Stimulated activated CD8-positive, alpha-beta memory T cell treated with anti-CD3 and anti-CD28 coated beads, Interleukin-4, amount 100 ng/mL, for 1 hour (primary cell): ENCODE measurements at places on chromosomes 3 and 15.

DNA sequence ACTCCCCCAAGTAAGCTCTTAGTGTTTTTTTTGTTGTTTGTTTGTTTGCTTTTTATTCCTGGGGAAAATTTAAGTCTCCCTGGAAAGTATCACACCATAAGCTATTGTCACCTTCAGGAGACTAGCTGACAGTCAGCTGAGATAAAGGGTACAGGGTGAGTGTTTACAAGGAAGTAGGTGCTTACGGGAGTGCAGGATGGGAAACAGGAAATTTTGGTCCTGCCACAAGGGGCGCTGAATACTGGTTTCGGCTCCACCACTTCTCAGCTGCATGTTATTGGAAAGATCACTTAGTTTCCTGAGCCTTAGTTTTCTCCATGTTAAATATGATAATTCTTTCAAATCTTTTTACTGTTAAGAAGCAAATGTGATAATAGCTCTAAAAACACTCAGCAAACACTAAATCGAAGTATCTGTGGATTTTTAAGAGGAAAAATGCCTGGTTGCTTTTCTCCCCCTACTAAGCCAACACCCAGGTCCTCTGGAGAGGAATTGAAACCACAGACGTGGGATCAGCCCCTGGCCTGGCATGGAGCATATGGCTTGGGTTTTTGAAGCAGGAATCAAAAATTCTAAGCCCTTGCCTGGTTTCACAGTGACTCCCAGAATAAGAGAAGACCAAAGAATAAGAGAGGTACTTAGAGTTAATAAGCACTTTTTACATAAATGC, 90.7 kb downstream of the SCN11A start:
- DNase-seq = no peak

DNA sequence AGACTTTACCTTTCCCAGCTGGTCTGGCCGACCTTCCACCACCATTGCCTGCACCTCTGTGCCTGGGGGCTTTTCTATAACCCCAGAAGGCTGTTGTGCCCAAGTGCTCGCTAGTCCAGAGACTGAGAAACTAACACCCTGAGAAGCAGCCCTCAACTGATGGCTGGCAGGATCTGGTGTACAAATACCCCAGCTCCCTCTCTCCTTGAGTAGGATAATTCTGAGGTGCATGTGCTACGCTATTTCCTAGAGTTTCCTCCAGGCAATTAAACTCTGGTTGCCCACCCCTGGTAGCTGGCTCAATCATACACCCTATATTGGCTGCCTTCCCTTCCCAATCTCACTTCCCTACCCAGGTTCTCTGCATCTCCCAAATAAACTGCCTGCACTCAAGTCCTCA, 11.5 kb upstream of the SLC6A1 start:
- DNase-seq = no peak

DNA sequence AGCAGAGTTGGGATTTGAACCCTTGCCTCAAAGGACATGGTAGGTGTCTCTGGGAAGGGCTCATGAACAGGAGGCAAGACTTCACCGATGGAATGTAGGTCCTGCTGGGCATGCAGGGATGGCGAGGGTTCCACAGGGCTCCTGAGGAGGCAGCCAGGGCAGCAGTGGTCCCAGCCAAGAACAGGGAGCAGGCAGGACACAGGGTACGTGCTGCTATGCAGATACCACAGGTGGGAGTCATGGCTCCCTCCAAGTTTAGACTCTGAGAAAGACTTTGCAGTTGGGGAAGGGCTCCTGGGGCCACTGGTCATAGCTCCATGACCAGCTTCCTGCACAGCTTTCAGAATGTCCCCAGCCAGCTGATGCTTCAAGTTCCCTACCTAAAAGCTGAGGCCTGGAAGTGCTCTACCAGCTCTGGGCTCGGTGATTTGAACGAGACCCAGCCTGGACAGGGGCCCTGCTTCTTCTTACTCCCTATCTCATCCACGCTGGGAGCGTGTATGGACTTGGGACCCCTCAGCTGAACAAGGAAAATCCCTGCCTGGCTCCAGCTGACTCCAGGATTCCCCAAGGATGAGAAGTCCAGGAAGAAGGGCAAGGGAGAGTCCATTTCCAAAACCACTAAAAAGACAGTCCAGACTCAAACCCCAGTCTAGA, 747 bp downstream of the MYL3 start:
- DNase-seq = no peak

DNA sequence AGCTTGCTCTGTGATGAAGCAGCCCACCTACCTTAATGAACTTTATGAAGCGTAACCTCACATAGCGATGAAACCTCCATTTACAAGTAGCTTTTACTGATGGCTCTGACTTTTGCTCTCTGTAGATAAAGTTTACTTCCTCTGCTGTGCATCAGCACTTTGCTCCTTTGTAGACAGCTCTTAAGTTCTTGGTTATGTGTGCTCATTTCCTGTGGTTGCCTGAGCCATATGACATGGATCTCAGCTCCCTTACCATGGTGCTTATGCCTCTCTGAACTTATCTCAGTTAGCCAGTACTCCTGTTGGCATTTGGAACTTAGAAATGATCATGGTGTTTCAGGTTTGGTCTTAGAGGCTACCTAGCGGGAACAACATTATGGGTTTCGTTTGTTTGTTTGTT, 7.8 kb downstream of the MFSD1 start:
- DNase-seq = no peak

DNA sequence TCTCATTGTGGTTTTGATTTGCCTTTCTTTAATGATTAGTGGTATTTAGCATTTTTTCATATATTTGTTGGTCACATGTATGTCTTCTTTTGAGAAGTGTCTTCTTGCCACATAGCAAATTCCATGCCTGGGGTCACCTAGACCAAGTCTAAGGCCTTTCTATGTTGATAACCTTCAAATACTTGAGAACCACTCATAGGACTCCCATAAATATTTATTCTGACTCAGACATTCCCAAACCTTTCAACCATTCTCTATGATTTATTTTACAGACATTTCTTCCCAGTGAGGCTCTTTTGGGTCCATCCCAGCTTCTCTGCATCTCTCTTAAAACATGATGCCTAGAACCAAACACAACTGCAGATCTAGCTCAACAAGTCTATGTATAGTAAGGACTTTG, 69.2 kb downstream of the ATP8B4 start:
- DNase-seq = no peak

DNA sequence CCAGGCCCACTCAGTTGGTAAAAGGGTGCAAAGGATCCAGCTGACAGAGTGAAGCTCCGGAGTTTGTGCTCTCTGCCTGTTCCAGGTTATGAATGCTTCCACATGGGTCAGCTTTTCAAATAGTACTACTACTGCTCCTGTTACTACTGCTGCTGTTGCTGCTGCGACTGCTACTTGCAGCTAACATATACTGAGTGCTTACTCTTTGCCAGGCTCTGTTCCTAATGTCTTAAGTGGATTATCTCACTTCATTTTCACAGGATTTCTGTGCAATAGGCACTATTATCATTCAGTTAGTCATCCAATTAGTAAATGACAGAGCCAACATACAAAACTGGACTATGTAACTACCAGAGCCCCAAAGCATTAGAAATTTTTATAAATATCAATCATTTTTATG, 106.5 kb downstream of the IQCH start:
- DNase-seq = no peak

- no peak for DNase-seq
Observed at GRCh38 chr3:177973241-177973840, 562.9 kb upstream of the KCNMB2 start.

DNA sequence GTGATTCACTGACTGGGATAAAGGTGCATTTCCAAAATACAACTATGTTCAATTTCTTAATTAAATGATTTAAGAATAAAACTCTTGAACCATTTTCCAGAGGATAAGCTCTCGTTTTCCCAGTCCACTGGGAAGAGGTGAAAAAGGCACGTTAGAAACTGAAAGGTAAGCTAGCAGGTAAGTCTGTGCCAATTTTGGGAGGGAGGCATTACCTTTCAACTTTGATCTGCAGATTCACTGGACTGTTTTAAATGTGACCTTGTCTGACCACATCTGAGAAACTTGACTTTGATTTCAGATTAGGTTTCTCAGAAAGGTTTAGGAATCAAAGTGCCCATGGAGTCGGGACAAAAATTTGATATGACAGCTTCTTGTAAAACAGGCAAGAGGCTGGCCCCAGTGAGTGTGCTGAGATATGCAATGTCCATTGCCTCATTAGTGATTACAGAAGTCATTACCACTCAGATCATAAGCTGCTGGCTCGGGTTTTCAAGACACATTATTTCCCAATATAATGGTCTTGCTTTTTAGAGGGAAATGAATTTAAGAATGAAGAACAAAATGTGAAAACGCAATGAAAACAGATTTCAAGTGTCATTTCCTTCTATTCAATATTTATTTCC, 118.8 kb downstream of the ADAMTS9 start:
- DNase-seq = no peak

- no peak for DNase-seq
Observed at GRCh38 chr3:177290633-177291032, 93.4 kb upstream of the TBL1XR1 start.

DNA sequence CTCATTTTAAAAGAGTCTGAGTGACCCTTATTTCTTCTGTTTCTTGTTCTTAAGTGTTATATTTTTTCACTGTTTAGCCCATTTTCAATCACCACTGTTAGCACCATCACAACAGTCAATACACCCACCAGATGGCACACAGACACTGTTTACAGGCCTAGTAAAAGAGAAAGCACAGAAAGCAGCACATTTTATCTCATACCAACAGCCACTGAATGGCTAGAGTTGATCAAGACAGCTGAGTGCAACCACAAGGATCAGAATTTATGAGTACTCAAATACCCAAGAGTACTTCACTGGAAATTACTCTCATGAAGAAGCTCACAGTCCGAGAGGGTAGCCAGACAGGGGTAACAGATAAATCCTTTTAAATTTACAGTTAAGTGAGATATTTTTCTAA, 127.0 kb downstream of the TFDP2 start:
- no peak for DNase-seq

- no peak for DNase-seq
Observed at GRCh38 chr3:40790746-40791145, 266.0 kb downstream of the ZNF621 start.

- DNase-seq = no peak
Observed at GRCh38 chr3:99529265-99529664, 109.1 kb upstream of the COL8A1 start.

- DNase-seq = no peak
Observed at GRCh38 chr3:113278599-113278955, 67.2 kb downstream of the BOC start.

GRCh38 chr3:151209654-151210053, 6.6 kb upstream of the GPR171 start:
- DNase-seq = no peak

- DNase-seq = no peak
Observed at GRCh38 chr3:140242818-140243276, 307.9 kb downstream of the CLSTN2 start.

GRCh38 chr3:58553003-58553402, 16.0 kb upstream of the ACOX2 start:
- no peak for DNase-seq

DNA sequence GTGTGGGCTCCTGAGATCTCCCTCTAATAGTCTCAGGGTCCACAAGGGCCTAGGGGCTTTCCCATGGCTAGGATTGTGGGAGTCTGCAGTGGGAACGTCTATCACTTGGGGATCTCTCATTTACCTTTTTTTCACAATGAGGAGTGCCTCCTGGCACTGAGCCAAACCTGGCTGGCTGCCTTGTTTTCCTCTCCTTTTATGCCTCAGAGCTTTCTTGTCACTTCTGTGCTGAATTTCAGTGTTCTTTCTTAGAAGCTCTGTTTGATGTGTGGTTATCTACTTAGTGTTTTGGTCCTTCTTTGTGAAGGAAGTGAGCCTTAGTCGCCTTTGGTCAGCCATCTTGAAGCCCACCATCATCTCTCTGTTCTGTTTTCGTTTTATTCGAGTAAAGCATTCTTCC, 33.9 kb downstream of the DOCK3 start:
- no peak for DNase-seq

GRCh38 chr3:140468407-140468806, 209.5 kb upstream of the TRIM42 start:
- no peak for DNase-seq

GRCh38 chr3:119305286-119305685, 11.1 kb downstream of the ARHGAP31 start:
- no peak for DNase-seq

- no peak for DNase-seq
Observed at GRCh38 chr3:135023996-135024658, 229.1 kb downstream of the EPHB1 start.

DNA sequence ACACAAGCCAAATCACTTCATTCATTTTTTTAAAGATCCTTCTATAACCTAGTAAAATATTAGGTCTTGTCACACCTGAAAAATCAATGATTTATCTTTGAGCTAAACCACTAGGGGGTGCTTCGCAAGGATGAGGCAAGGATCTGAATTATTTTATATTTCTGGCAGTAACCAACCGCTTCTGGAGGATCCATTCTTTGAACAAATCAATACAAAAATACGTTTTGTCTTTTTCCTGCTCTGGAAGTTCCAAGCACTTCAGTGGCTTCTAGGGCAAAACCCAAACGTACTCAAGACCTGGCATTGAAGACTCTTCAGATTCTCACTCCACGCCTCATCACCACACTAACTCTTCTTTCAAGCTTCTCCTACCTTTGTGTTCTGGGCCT, 486 bp downstream of the LSG1 start:
- no peak for DNase-seq

DNA sequence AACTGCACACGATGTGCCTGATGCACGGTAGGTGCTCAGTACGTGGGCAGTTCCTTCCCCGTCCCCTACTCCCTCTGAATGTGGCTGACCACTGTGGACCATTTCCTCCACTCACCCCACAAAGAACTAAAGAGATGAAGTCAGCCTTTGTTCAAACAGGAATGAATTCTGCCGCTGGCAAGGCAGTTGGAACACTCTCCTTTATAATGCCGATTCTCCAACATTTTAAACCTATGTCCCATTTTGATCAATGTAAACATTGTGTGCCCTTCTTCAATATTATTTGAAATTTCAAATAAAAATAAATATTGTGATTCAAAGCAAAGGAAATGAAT, 57.5 kb upstream of the MEF2A start:
- DNase-seq = no peak

DNA sequence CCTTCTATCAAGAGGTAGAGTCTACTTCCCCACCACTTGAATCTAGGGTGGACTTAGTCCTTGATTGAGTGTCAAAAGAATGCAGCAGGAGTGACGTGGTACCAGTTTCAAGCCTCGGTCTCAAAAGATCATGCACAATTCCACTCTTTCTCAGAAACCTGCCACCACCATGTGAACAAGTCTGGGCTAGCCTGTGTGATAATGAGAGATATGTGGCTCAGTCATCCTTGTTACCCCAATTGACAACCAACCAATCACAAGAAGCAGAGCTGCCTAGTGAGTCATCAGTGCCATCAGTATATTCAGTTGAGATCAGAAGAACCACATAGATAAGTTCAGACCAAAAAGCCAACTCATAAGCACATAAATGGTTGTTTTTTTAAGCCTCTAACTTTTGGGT, 374.5 kb downstream of the IL20RB start:
- no peak for DNase-seq

- no peak for DNase-seq
Observed at GRCh38 chr15:73246898-73247297, 121.9 kb downstream of the HCN4 start.

GRCh38 chr3:52934630-52935530, 37.5 kb upstream of the STIMATE start:
- DNase-seq = no peak

- DNase-seq = no peak
Observed at GRCh38 chr15:58985443-58985842, 2.0 kb upstream of the RNF111 start.

- DNase-seq = no peak
Observed at GRCh38 chr15:89500397-89501270, 4.3 kb upstream of the RHCG start.
